ENCODE measurements at places on chromosomes 6 and 20.

DNA sequence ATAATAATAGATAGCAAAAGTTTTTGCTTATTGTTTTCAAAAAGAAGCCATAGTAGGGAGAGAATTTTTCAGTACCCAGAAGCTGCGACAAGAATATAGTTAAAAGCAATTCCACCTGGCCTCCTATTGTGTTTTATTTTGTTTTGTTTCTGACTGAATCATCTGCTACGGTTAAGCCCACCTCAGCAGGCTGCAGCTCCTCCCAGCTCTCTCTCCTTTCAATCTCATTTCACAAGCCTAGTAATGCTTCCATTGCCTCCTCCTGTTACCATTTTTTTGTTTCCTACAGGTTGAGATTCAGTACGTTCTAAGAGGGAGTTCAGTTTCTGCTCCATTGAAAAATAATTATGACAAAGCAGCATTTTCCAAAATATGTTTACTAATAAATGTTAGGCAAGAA, 77.9 kb downstream of the PCSK2 start:
- DNase-seq: no peak

DNA sequence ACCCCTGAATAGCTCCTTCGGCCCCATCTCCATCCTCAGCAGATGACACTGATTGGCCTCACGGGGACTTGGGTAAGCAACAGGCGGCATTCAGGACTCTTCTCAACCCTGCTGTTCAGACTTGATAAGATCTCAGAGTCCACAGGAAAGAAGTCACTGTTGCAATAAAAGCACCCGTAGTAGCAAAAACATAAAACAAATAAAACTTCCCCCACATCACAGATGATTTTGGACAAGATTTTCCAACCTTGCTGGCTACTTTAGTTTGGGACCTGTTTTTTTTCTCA, 17.1 kb upstream of the C20orf144 start:
- no peak for DNase-seq

GRCh38 chr6:121809211-121809610, 373.8 kb downstream of the GJA1 start:
- no peak for DNase-seq

DNA sequence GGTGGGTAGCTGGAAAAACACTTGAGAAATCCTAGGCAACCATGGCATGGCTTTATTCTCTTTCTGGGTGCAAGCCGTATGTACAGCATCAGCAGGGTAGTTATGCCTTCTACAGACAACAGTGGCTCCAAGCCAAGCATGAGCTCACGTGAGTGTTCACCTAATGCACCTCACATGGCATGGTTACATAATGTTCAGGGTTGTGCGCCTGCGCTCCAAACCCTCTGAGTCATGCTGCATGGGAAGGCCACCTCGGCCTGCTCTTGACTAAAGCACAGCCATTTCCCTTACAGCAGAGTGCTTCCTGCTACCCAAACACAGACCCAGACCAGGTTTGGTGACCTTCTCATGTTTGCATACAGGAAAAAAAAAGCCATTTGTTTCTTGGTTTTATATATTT, 96.2 kb downstream of the VIP start:
- no peak for DNase-seq

GRCh38 chr20:43755390-43755789, 28.6 kb upstream of the GTSF1L start:
- no peak for DNase-seq

- DNase-seq: no peak
Measured at GRCh38 chr20:51463560-51463959, 79.0 kb downstream of the NFATC2 start.

GRCh38 chr6:145891565-145891964, 72.6 kb downstream of the SHPRH start:
- DNase-seq: no peak

- no peak for DNase-seq
Measured at GRCh38 chr6:39420300-39421265, 98.1 kb upstream of the KCNK16 start.

GRCh38 chr6:13671548-13672127, 40.0 kb downstream of the RANBP9 start:
- DNase-seq: no peak

- no peak for DNase-seq
Measured at GRCh38 chr6:2447931-2448330, 202.5 kb upstream of the GMDS start.

DNA sequence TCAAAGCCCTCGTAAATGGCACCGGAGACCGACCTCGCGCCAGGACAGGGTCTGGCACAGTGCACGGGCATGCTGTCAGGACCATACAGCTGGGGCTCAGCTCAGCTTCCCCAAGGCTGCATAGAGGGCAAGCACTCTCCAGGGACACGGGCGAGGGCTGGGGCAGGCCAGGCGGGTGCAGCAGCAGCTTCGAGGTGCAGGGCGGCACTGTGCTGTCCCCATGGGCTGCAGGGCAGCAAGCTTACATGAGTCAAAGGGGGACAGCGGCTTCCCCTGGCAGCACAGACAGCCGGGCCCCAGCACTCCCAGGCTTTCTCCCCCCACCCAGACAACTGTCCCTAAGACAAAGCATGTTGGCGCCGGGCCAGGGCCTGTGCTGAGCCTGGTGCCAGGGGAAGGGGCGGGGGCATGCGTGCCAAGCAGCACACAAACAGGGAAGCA, 25.7 kb downstream of the PSMG4 start:
- no peak for DNase-seq

DNA sequence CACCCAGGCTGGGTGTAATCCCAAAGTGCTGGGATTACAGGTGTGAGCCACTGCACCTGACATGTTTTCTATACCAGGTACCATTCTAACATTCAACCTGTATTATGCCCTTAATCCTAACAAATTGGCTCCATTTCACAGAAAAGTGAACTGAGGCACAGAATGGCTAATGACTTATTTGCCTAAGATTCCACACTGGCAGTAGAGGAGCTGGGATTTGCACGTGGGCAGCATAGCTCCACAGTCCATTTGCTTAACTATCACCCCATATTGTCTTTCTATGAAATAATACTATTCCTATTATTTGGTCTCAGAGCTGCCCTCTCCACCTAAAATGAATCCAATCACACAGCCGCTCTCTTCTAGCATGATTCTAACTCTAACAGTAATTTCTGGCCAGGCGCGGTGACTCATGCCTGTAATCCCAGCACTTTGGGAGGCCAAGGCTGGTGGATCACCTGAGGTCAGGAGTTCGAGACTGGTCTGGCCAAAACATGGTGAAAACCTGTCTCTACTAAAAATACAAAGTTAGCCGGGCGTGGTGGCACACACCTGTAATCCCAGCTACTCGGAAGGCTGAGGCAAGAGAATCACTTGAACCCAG, 23.3 kb upstream of the MYMX start:
- DNase-seq: no peak

GRCh38 chr6:3742426-3743344, 8.8 kb downstream of the PXDC1 start:
- DNase-seq: peak; percentile 84

GRCh38 chr6:27720607-27721580, 191.3 kb downstream of the OR2B2 start:
- no peak for DNase-seq

DNA sequence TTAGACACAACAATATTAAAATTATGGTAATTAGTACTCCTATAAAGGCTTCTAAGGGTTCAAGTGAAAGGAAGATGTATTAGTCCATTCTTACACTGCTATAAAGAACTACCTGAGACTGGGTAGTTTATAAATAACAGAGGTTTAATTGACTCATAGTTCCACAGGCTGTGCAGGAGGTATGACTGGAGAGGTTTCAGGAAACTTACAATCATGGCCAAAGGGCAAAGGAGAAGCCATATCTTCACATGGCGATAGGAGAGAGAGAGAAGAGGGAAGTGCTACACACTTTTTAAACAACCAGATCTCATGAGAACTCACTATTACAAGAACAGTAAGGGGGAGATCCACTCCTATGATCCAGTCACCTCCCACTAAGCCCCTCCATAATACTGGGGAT, 52.9 kb downstream of the TINAG start:
- no peak for DNase-seq

DNA sequence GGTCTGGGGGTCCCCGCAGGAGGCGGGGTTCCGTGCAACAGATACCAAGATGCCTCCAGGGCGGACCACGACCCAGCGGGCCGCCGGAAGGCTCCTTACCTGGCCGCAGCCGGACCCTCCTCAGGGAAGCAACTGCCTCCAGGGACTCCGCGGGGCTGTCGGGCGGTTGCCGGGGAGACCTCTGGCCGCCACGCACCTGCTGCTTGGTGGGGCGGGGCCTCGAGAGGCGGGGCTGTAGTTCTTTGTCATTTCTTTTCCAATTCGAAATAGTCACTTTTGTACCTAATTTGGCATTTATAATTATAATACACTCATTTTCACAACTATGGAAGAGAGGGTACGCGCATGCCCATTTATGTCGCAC, 647 bp downstream of the AK9 start:
- peak; percentile 44 for DNase-seq

DNA sequence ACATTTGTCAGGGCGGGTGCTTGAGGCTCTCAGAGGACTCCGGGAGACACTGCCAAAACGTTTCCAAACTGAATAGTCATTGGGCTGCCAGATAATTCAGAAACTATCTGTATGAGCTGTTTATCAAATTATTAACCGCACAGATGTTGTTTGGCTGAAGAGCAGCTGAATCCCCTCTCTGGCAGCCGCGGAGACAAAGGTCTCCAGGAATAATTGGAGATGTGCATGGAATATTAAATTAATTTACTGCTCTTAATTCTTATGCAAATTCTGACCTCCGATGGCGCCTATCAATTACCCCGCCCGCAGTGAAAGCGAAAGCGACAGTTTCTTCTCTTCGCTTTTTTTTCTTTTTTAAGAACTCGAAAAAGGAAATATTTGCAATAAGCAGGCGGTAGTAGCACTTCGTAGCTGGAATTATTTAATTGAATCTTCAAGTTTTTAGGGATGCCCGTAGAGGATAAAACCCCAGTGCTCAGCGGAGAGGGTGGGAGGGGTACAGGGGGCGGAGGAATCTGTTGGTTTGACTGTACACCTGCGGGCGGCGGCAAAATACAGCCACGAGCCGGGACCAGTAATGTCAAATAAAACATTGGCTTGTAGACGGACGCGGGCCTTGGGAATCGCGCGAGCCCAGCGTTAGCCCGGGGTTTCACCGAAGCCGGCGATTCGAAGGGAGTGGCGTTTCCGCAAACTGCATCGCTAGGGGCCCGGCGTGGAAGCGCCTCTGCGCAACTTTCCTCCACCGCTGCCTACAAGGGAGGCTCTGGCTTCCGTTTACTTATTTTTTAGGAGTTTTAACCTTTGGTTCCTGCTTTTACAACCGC, 6.2 kb downstream of the LINC00237 start:
- DNase-seq: peak; percentile 69

DNA sequence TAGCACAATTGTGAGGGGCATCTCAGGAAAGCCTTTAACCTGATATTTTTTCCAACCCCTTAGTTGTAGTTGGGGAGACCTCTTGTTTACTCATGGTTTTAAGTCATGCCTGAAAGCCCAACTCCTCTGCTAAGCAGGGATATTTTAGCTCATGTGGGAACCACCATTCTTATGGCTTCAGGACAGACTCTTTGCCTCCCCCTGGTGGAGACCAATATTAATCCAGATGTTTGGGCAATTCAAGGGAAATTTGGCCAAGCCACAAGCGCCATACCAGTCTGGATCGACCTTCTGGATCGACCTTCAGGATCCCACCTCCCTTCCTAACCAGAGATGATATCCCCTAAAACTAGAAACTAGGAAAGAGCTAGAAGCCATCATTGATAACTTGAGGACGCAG, 211.2 kb downstream of the C6orf118 start:
- no peak for DNase-seq
